ENCODE measurements at places on chromosomes 2 and 18. TPM values are rescaled to one million over a fixed set of nuclear protein-coding genes. Genes with fewer than 3 reads are reported as not detected.

- DNase-seq, result peak; percentile 50
These were observed 11.3 kb downstream of the TMEM247 start for GRCh38 chr2:46490521-46491141.

GRCh38 chr2:237508361-237508760 is 21.3 kb downstream of the MLPH start:
- DNase-seq, result no peak

GRCh38 chr2:236545248-236545658 is 24.4 kb upstream of the ACKR3 start:
- no peak for DNase-seq

DNA sequence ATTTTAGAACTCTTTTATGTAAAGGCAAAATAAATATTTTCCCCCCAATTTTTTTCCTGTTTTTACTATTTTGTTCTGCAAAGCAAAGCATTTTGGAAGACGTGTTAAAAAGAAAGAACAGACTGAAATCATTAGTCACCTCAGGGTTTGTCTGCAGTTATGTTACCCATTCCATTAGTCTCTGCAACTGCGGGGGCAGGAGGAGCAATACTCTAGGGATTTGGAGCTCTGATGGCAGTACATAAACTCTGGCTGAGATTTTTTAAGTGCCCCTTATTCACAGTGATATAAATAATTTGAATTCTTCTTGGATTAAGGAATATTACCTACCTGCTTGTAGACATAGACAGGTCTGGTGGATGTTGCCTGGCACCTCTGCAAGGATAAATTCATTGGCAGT is 88.0 kb upstream of the CELF4 start:
- no peak for DNase-seq

The MSTN gene
- polyA plus RNA-seq, result 2.3 TPM

The KCMF1 gene
- 40.7 TPM for polyA plus RNA-seq

The ALLC gene
- not detected for polyA plus RNA-seq

GRCh38 chr18:47930199-47930930 is at the start of gene SMAD2:
Gene SMAD2 (minus strand): TSS chr18:47930659. CDS start chr18:47896756, 33,903 bp downstream.
- peak; percentile 74 for DNase-seq

DNA sequence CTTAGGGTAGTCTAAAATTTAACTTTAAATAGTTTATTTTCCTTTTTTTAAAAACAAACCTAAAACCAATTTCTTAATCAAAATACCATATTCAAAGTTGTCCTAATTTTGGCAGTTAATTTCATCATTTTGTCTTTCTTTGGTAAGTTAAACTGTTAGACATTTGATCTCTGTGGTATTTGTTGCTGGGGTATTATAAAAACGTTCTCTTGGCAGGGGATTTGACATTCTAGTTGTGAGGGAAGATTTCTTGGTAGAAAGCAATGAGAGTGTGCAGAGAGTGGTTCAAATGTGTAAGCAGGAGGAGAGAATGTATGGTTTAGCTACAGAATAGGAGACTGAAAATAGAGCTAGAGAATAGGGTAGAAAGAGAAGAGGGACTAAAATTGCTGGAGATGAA is 14.6 kb downstream of the GULP1 start:
- DNase-seq, result no peak
